ENCODE measurements at places on chromosomes 4 and X. TPM values are rescaled to one million over a fixed set of nuclear protein-coding genes. Genes with fewer than 3 reads are reported as not detected.

DNA sequence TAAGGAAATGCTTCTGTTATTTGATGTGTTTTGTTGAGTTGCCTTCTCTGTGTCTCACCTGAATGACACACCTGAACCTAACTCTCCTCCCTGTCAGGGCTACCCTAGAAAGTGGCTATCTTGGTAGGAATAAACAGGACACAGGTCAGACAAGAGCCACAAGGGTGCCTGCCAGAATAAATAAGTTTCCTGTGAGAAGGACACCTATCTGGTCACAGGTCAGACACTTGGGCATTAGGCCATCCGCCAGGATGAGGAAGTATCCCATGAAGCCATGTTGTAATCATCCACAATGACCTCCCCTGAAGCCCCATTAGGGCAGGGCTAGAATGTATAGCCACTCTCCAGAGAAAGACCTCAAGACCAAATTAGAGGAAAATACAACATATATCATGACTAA lies 318.8 kb downstream of the ZNF674 start:
- DNase-seq: no peak

DNA sequence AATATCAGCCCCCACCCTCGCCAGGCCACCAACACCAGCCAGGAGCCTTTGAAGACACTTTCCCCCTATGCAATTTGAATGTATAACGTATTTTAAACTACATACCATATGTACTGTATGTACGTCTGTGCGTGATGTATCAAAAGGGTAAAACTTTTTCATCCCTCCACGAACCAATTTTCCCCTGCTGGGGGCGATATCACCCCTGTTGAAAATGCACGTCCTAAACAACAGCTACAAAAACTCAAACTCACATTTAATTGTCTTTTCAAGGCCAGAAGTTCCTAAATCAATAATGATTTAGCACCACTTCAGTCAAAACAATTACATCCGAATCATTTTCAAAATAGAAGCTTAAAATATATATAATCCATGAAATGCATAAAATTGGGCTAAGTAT lies 1.4 kb downstream of the VEGFD start:
- no peak for DNase-seq

The MAOA gene
- total RNA-seq: 29.6 TPM

- DNase-seq: peak; percentile 79
These were observed 97.0 kb downstream of the AFAP1 start for GRCh38 chr4:7842384-7843279.

- no peak for DNase-seq
These were observed 97.9 kb downstream of the ARHGEF9 start for GRCh38 chrX:63686878-63687714.

DNA sequence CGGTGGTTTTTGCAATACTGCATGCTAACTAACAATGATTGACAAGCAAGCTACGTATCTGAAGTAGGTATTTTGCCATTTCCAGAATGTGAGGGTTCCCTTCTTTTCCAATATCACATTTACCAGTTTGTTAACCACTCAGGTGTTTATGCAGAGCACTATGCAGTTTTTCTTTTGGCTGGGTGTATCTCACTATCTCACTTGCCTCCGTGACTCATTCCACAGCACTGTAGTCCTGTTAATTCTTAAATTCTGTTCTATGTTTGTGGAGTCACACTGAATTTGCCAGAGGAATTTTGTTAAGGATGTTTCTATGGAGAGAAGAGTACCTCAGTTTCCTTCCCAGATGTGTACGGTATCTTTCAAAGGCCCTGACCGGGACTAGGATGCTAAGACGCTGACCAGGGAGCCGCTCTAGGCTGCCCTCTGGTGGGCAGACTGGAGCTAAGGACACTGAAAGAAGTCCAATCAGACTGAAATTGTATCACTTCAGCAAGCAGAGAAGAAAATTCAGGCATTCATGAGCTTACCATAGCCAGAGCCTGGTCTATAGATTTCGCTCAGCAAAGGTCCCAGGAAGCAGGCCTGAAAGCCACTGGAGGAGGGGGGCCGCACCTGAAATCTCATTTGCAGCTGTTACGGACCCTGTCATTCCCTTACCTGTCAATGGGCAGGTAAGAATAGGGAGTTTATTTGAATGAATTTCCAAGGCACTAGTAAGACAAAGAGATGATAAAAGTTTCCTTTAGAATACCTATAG lies 388.4 kb upstream of the SPOCK3 start:
- DNase-seq: peak; percentile 42

- DNase-seq: no peak
These were observed 36.9 kb downstream of the FHDC1 start for GRCh38 chr4:152972821-152973628.

GRCh38 chrX:70174754-70175153 lies 2.5 kb upstream of the DGAT2L6 start:
- DNase-seq: no peak

The DUX4 gene
- total RNA-seq: not detected

DNA sequence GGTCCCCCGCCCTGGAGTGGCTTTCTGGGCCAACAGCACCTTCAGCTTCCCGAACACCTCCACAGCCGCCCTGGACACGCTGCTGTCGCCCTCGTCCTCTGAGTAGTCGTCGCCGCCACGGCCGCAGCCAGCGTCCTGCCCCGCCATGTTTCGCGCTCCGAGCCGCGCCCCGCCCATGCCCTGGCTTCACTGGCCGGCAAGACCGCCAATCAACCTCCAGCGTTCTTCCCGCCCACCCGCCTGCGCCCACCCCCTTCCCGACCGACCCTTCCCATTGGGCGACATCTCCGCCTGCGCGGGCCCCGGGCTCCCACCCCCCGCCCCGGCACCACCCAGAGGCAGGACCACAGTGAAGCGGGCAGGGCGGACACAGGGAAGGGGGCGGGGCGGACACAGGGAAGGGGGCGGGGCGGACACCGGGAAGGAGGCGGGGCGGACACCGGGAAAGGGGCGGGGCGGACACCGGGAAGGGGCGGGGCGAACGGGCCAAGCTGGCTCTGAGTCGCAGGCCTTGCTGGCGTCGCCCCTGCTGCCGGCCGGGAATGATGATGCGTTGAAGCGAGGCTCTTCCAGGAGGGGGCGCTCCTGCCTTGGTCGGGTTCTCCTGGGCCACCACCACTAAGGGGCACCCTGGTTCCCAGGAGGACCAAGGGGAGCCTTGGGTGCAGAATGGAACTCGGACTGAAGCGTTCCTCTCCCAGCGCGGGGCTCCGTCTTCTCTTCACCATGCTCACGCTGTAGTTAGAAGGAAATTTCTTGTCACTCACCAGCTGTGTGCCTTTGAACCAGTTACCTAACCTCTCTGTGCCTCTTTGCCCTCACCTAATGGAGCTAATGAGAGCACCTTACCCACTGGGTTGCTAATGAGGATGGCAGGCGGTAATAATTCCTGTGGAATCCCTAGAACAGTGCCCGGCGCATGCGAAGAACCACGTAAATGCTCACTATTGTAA lies at the start of gene HAUS7:
Gene HAUS7, minus strand, starts transcription at position 166 of the 953 bp plus-strand sequence. Its CDS starts 19 bp downstream, at position 147.
- DNase-seq: peak; percentile 96

The USP17L21 gene
- not detected for total RNA-seq

- DNase-seq: no peak
These were observed 24.6 kb downstream of the ZRSR2 start for GRCh38 chrX:15814771-15815365.

The NLGN4X gene
- total RNA-seq: 2.1 TPM

The NDNF gene
- total RNA-seq: 3.5 TPM
